ENCODE measurements at places on chromosomes 5 and 9. TPM values are rescaled to one million over a fixed set of nuclear protein-coding genes. Genes with fewer than 3 reads are reported as not detected.

DNA sequence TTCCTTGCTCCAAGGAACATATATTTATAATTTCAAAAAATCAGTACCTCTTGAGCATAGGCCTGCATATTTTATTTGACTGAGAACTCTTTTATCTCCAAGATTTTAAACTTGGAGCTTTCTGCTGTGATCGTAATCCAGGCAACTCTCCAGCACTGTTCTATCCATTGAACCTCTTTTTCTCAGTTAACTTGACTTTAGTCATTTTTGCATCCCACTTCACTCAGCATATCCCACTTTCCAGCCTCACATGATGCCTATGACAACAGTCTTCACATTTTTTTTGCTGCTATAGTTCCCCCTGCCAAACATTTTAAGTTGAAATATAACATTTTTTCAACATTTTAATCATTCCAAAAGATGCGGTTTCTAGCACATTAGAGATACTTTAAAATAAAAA is 9.1 kb upstream of the PSIP1 start:
- DNase-seq = no peak

DNA sequence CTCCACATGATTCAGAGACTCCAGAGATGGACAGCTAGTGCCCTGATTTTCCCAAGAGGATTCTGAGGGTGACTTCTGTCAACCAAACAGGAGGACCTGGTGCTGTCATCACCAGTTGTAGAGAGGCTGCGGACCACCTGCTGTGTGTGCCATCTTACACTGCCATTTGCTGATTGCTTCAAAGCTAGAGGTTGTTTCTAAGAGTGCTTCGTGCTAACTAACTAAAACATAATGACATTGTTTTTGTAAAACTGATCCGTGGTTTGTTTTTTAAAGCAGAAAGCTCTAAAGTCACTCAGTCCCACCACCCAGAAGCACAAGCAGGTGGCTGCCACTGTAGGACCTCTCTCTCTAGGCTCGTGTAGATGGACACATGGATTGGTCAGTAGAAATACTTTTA is 12.2 kb downstream of the TENT4A start:
- peak; percentile 36 for DNase-seq

DNA sequence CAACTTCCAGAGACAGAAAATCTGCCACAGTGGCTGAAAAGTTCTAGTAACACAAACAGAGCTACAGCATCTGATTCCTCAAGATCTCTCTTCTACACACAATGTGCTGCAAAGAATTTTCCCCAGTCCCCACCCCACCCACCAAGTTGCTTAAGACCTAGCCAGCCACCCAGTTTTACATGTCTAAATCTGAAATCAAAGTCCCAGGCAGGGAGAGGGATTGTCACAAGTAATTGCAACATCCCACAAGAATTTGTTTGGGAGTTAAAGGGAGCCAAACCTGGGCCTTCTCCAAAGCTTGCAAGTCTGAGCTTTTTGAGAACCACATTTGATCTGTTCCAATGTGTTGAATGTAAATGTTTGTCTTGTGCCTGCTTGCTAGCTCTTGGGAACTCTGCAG is 15.5 kb downstream of the IGIP start:
- DNase-seq = peak; percentile 14

- DNase-seq = peak; percentile 53
These were observed 1.2 kb downstream of the IER5L start for GRCh38 chr9:129176701-129177442.

DNA sequence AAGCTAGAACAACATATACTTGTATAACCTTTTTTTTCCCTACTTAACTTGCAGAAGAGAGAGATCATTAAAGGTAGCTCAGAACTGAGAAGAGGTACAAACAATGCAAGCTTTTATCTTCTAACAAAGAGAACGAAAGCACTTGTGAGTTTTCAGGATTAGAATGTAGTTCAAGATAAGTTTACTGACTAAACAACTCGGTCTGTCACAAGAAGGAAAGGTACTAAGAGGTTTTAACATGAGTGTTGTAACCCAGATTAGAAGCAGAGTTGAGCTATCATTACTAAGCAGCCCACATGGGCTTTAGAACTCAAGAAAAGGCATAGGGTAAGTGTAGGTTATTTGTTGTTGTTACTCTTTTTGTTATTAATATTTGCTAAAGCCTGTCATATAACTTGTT is 25.2 kb downstream of the GIN1 start:
- DNase-seq = no peak

GRCh38 chr9:7479300-7479699 is 320.3 kb downstream of the DMAC1 start:
- DNase-seq = no peak

- DNase-seq = no peak
These were observed 2.0 kb downstream of the ERBIN start for GRCh38 chr5:65928322-65928752.

DNA sequence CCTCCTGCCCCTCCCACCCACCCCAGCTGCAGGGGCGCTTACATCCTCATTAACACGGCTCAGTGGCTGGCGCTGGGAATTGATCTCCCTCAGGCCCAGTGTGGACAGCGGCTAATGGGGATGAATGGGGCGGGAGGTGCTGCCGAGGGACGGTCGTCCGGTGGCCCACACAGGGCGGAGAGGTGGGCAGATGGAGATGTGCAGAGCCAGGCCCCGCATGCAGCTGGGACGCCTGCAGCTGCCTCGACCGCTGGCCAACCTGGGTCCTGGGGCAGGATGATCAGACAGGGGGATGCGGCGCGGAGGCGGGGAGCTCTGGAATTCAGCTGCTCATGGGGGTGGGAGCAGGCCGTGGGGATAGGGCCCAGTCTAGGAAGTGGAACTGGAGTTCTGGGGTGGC is 17.6 kb downstream of the TSPAN17 start:
- DNase-seq = no peak

GRCh38 chr5:446066-446882 is 3.3 kb downstream of the EXOC3 start:
- DNase-seq = no peak

GRCh38 chr5:181052672-181053487 is 12.8 kb downstream of the BTNL9 start:
- DNase-seq = no peak

DNA sequence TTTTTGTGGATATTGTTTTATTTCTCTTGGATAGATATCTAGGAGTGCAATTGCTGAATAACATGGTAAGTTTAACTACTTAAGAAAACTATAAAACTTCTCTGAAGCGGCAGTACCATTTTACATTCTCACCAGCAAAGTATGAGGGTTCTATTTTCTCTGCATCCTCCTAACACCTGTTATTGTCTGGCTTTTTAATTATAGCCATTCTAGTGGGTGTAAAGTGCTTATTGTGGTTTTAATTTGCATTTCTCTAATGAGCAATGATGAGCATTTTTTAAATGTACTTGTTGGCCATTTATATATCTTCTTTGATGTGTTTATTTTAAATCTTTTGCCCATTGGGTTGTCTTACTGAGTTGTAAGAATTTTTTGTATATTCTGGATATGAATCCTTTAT is 28.7 kb downstream of the SMIM32 start:
- no peak for DNase-seq

DNA sequence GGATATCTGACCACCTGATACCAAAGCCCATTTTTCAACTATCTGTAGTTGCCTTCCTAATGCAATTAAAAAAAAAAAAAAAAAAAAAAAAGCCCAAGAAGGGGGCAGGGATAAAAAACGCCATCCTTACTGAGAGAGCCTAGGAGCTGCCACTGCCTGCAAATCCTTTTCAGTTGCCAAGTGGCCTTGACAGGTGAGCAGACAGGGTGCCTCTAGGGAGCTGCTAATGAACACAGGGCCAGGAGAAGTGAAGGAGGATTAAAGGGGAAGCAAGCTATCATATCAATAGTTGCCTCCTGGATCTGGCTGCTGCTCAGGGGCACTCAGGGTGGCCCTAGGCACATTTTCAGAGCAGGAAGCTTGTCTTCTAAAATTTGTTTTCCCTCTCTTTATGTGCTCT is 547.4 kb downstream of the TLE1 start:
- no peak for DNase-seq

DNA sequence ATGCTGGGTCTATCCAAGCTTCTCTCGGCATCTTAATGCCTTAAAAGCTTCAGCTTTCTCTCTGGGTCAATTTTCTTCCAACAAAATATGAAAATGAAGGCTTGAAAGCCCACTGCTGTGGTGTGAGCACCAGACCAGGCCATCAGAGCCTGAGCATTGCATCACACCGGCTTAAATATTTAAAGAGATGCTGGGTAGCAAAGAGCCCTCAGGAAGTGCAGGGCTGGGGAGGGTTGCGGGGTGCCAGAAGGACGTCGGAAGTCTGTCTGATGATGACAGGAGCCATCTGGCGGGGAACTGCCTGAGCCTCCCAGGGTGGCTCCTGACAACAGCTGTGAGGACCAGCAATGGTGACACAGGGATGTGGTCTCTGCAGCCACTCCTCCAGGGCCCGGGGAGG is 185.5 kb downstream of the OLFM1 start:
- DNase-seq = no peak

- no peak for DNase-seq
These were observed 176.1 kb downstream of the CWC27 start for GRCh38 chr5:64944868-64945267.

GRCh38 chr5:1060535-1060981 is 51.3 kb downstream of the SLC12A7 start:
- no peak for DNase-seq

DNA sequence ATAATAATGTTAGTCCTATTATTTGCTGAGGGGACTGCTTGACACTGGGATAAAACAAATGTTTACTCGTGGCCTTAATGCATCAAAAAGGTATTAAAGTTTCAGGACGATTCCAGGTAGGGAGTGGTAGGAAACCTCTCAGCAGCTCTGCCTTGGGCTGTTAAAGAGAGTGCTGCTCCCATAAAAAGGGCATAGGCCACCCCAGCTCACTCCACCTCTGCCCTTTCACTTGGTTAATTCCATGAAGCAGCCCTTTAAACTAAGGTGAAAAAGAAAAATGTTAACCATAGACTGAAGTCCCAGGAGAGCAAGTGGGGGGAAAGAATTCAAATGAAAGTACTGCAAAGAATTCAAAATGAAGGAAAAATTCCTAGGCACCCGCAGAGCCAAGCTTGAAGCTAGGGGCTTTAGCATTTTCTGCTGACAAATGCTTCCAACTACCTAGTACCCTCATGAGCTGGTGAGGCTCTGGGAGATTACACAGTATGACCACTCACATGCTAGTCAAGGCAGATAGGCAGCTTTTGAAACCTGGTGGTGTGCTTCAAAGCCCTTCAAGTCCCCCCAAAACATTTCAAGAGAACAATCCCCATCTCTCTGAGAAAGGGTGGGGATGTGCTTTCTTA is 8.5 kb downstream of the KLF9 start:
- DNase-seq = no peak

- DNase-seq = no peak
These were observed 780.3 kb downstream of the KCTD16 start for GRCh38 chr5:144950996-144951395.

- DNase-seq = peak; percentile 75
These were observed 576 bp downstream of the CHD1 start for GRCh38 chr5:98927989-98928872.

GRCh38 chr9:123472862-123473614 is 117.0 kb downstream of the CRB2 start:
- DNase-seq = no peak

Gene SLC36A3
- not detected for total RNA-seq

Gene WWC1
- 0.42 TPM for total RNA-seq

Gene CYSRT1
- 2.2 TPM for total RNA-seq

Gene ACTBL2
- total RNA-seq = not detected

Gene ESM1
- 0.57 TPM for total RNA-seq

Gene FNBP1
- 33.8 TPM for total RNA-seq

Gene PITX1
- 6.7 TPM for total RNA-seq

Gene TMEM171
- total RNA-seq = 0.69 TPM

Gene ZDHHC11
- not detected for total RNA-seq

Gene RIC1
- 17.3 TPM for total RNA-seq

Gene LCN15
- not detected for total RNA-seq

Data from adrenal gland (tissue), 19 donors.